ENCODE measurements at places on chromosomes 12 and 14.
A peak's percentile ranks its signal among the peaks of the same experiment; 100 is the strongest.

GRCh38 chr12:130398100-130398848, 60.6 kb downstream of the PIWIL1 start:
- no peak for DNase-seq

DNA sequence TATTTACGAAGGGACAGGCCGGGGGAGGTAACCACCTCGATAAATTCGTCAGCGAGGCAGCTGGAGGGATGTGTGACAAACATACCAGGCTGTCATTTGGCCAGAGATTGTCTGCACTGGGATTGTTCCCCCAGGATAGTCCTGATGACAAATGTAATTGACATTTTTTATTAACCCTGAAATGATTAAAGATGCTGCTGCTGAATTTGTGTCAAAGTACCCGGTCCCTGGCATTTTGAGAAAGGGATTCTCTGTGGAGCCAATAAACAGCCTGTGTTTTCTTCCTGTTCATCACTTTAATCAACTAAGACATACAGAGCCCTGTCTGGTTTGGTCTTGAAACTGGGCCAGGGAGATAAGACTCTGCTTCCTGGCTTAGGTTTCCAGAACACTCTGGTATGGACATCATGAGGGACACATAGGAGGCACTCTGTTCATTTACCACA, 117.6 kb downstream of the SLC25A47 start:
- peak; percentile 11 for DNase-seq

- peak; percentile 64 for DNase-seq
These were observed 26.9 kb downstream of the WDR89 start for GRCh38 chr14:63614679-63615363.

GRCh38 chr14:102966681-102967505, 44.4 kb downstream of the AMN start:
- no peak for DNase-seq

DNA sequence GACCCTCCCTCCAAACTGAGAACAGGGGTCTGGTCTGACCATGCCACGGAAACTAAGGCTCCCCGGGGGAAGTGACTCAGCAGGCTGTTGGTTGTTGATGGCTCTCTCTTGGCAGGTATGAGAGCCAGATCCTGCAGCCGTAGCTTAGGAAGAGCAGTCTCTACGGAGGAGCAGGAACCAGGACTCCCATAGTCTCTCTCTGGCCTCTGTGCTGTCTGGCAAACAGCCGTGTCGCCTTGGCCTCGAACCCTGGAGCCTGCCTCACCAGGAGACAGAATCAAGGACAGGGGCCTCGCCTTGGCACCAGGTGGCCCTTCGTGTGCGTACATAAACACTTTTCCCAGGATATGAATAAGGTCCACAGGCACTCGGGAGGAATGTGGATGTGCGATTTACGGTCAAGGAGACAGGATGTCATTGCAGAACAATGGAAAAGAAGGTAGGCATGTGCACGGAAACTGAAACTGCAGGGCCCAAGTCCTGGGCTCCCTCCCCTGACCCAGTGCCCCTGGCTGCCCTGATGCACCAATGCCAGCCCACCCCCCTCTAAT, 7.9 kb downstream of the VWF start:
- no peak for DNase-seq

- no peak for DNase-seq
These were observed 55.6 kb downstream of the GPR65 start for GRCh38 chr14:88060576-88060975.

DNA sequence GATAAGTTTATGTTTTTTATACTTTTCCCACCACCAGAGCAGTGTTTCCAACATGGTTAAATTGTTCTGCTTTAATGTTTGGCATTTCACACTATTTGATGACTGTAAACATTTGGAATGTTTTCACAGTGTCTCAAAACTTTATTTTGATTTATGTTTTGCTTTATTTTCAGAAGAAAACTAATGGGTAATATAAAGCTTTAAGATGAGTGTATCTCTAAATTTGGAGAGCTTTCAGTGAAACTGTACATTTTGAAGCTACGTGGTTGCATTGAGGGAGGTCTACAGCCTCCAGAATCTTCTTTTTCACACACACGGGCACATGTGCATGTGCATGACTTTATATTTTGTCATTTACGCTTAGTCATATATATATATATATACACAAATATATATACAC, 10.7 kb downstream of the BICD1 start:
- DNase-seq, result peak; percentile 67

- peak; percentile 42 for DNase-seq
These were observed 70.0 kb downstream of the EPS8 start for GRCh38 chr12:15719230-15719629.

DNA sequence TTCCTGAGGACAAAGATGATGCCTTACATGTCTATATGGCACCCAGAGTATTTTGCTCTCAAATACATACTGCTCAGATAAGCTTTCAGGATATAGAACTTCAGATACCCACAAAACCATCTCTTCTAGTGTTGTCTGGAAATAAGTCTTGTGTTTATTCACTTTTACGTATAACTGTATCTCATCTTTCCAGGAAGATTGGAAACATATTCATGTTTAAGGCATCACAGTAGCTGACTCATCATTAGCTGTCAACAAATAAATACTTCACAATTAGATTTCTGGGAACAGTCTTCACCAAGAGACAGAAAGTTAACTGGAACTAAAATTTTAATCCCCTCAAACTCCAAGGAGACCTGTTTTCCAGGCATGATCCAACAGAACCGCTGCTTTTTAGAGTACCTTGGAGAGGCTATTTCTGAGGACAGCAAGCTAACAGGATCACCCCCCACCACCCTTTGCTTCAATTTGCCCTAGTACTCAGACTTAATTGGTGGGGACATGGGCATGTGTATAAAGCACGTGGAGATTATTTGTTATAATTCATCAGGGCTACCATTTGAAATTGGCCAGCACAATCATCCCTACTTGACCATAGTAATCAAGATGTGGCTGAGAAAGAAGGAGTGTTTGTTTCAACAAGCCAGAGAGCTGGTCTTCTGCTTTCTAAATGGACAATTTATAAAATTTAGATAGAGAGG, 129.3 kb upstream of the HIF1A start:
- DNase-seq, result peak; percentile 89

DNA sequence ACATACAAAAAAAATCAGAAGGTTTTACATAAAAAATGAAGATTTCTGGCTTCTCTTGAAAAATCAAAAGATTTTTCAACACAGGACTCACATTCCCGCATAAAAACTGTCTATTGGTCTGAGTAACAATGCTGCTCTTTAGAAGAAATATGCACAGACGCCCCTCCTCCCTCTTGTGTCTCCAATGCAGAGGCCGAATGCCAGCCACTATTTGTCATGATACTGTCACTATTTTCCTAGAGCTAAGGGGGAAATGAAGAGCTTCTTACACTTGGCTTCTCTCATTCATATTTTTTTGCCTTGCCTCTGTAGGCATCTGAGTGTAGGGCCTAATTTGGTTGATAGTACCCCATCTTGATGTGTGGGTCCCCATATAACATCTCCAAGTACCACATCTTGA, 98.0 kb downstream of the BBS10 start:
- peak; percentile 89 for DNase-seq

DNA sequence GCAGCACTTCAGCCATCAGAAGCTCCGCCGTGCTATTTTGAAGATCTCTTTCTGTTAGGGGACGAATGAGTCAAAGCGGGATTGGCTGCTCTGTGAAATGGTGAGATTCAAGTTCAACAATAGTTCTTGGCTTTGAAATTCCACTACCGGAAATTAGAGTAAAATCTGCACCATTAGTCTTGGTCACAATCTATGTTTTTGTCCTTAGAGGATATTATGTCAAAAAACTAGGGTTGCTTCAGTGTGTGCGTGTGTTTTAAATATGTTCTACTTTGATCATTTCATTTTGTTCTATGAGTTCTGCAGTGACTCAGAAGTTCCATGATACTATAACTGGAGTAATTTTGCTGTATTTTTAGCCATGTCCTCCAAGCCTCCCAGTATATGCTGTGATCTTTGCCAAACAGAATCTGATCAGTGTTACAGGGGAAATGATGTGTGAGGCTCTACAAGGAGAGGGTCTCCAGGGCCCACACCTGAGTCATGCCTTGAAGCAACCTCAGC, 22.6 kb downstream of the GPHB5 start:
- DNase-seq, result peak; percentile 27

DNA sequence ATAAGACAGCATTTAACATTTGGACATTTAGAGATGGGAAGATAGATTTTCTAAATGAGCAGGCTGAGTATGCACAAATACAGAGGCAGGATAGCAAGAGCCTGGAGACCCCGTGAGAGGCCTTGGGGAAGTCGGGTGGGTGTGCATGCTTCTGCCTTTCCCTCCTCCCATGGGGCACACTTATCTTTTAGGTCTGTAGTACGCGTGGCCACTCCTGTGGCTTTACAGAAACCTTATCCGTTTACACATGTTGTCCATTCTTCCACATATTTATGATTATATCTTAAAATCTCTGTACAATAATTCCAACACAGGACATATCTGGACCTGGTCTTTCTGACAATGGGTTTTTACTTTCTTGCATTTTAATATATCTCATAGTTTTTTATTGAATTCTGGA, 33.6 kb downstream of the GYS2 start:
- DNase-seq, result no peak

GRCh38 chr14:45112896-45113781, 21.1 kb downstream of the FKBP3 start:
- no peak for DNase-seq

DNA sequence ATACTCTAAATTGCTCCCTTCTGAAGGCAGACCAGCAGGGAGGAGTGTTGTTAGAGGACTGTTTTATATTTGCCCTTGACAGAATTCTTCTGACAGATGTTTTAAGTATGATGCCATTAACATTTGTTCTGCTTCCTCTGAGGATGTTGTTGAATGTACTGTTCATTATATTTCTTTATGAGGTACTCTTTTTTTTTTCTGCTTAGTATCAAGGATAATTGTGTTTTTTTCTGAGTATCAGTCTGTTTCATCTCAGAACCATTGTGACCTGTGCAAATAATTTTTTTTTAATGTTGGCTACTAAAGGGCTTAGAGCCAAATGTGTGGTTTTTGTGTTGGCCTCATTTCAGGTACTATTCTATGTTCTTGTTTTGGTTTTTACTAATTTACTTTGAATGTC, 10.6 kb downstream of the METAP2 start:
- DNase-seq, result no peak

- DNase-seq, result no peak
These were observed 37.6 kb upstream of the GRIP1 start for GRCh38 chr12:66716522-66716921.

GRCh38 chr14:61368781-61369453, 47.5 kb downstream of the PRKCH start:
- DNase-seq, result no peak

- DNase-seq, result no peak
These were observed 9.8 kb downstream of the RBP5 start for GRCh38 chr12:7118881-7119280.

- peak; percentile 70 for DNase-seq
These were observed 130.3 kb upstream of the EGLN3 start for GRCh38 chr14:34081101-34081575.

DNA sequence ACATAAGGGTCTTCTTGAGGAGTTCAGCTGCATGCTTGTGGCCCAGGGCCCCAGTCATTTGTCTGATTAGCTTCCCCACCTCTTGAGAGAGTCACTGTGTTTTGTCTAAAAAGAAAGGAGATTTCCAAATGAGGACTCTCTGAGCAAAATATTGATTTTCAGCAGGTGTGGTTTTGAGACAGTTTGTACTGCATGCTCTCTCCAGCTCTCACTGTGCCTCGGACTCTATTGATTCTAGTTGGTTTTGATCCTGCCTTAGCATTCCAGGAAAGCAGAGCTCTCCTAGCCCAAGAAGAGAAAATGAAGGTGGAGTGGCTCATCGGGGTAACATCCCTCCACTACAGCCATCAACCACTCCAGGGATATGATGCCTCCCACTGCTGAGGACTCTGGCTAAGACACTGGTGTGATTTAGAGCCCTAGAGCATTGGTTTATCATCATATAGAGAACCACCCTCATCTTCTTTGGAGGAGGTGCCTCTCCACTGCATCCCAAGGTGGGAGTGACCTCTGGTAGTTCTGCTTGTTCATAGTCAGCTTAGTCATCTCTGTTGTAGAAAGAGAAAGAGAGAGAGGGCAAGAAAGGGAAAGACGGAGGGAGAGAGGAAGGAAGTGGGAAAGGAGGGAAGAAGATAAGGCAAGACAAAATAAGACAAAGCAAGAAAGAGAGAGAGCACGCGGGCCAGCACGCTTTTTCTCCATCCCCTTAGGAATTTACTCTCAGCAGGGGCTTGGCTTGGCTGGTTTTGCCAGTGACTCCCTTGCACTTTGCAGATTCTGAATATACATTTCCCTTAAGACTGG, 365.6 kb downstream of the DPF3 start:
- DNase-seq, result peak; percentile 48

DNA sequence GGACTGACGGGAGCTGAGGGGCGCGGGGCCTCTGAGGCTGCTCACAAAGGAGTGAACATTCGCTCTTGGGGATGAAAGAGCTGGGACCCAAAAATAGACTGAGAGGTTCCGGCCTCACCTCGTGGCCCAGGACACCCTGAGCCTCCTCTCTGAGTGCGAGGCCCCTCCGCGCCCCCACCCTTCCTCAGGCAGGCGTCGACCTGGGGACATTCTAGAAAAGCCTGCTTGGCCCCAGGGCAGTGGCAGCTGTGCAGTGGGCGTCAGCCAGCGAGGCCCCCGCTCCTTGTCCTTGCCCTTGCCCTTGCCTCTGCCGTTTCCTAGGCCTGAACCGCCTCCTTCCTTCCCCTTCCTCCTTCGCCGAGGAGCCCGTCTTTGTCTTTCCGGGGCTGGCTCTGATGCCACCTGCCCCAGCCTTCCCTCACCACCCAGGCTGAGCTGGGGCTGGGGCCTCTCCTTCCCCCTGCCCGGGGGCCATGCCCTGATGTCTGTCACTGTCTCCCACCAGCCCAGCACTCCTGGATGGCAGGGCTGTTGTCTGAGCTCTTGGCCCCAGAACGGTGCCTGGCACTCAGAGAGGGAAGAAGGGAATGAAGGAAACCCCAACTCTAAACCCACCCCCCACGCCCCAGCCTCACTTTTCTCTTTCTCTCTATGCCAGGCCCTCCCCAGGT, 208.2 kb upstream of the RTL1 start:
- no peak for DNase-seq

- DNase-seq, result no peak
These were observed 317.5 kb downstream of the PPFIA2 start for GRCh38 chr12:81441629-81442028.

GRCh38 chr12:62744551-62744950, 190.4 kb downstream of the PPM1H start:
- DNase-seq, result peak; percentile 74

DNA sequence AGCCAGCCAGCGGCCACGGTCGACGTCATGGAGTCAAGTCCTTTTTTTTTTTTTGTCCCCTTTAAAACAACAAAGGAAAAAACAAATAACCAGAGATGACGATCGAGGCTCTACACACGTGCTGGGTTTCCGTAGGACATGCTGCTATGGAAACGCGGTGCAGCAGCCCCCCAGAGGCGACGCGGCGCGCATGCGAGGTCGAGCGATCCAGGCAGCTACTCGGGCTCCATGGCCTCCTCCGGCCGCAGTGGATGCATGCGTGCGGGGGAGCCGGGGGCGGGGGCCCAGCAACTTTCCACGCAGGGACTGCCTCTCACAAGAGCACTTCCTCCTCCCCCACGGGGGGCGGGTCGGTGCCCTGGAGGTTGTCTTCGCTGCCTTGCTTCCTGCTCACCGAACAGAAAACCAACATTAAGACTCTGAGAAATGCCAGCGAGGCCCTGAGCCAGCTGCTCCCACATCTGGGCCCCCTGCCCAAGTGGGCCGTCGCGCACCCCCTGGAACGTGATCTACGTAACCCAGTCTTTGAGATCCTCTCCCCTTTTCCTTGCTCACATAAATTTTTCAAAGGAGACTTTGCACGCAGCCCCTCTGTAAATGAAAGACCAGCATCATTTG, 30.7 kb downstream of the P2RX4 start:
- peak; percentile 22 for DNase-seq

- peak; percentile 72 for DNase-seq
These were observed 17.7 kb upstream of the TSPAN11 start for GRCh38 chr12:30908722-30909348.

All from fibroblast of skin of back (primary cell).